ENCODE measurements at places on chromosomes 3 and 15.
A peak's percentile ranks its signal among the peaks of the same experiment; 100 is the strongest.

DNA sequence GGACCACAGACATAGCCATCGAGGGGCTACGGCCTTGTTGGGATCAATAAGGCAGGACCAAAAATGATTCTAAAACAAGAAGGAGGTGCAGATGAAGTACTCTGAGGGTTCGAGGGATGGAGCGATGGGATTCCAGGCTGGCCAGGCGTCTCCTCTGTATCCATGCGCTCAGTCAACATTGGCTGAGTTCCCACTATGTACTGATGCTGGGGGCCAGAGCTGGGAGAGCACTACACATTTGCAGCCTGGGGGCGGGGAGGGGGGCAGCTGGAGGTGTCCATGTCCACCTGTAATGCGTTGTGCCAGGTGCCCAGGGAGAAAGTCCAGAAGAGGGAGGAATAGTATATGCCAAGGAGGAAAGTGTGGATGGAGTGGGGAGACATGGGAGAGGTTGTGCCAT lies 81.5 kb downstream of the AAGAB start:
- DNase-seq: no peak

DNA sequence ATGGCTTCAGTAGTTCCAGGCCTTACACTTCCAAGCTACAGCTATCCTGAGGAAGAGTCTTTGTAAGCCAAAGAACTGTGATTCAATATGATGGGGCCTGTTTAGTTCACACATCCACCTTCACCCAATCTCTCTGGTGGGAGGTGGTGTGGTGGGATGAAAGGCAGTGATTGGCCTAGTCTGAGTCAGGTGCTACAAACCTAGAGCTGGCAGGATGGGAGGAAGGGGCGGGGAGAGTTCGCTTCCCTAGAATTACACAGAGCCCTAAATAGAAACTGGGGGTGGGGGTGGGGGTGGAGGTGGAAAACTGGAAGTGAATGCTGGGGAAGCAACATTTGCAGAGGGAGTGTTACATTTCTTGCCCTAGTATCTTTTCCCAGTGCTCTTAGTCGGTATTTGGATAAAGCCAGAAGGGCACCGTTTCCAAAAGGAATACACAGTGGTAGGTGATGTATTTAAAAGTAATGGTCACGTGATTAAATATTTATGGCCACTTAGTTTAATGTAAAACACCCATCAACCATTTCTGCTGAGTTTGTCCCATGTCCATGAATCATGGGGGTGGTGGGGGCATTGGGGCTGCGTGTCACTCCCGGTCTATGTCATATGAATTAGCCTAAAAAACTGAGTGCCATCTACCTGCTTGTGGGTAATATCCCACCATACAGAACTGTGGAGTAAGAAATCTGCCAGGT lies 247.6 kb upstream of the PROK2 start:
- DNase-seq: no peak

DNA sequence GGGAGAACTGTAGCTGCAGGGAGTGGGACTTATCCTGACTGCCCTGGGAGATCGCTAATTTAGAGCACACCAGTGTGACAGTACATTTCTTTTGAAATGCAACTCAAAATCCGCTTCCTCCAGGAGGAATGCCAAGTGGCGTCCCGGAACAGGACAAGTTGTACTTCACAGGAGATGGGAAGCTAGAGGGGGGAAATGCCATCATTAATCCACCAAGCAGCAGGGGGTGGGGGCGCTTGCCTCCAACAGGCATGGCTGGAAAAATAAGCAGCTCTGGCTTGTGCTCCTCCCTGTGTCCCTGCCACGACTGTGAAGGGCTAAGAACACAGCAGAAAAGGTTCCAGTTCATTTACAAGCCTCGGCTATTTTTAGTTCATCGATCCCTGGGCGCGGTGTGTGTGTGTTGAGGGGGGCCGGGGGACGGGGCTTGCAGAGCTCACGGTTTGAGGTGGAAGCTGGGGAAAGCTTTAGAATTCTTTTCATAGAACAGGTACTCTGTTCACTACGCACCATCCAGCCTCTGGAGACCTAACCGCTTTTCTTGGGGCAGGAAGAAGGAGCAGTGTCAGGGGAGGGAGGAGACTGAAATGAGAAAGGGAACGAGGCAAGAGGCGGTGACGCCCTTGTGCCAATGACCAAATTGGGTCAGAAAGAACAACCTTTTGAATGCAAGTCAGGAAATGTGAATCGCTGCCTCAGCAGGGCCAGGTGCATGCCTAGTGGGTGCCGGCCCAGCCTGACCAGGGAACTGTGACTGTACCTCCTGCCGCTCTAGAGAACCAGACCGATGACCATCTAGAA lies 51.8 kb upstream of the DGKG start:
- DNase-seq: peak; percentile 24

DNA sequence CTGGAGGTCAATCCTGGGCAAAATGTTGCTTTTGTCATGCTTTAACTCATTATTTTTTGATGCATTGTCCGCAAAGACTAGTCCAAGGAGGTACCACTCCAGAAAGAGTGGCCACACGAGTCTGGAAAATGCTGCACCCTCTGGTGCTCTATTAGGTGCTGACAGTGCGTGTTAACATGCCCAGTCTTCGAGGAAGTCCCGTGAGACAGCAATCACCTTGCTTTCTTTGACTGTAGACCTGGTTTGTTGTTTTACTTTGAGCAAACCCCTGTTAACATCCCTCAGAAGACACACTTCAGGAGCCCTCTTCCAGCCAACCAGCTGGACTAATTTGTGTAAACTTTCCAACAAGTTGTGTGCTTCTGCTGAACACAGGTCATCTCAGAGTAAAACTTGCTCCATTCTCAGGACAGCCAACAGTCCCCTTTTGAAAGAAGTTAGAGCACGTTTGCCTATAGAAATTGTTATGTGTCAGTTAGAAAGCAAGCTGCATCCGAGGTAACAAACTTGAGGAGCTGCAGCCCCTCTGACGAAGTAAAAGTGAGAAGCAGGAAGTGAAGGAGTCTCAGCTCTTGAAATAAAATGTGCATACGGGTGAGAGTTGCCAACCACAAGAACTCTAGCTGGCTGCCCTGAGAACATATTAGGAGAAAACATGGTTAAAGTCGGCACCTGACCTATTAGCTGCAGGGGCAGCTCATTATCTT lies 205.0 kb downstream of the LPP start:
- DNase-seq: no peak

DNA sequence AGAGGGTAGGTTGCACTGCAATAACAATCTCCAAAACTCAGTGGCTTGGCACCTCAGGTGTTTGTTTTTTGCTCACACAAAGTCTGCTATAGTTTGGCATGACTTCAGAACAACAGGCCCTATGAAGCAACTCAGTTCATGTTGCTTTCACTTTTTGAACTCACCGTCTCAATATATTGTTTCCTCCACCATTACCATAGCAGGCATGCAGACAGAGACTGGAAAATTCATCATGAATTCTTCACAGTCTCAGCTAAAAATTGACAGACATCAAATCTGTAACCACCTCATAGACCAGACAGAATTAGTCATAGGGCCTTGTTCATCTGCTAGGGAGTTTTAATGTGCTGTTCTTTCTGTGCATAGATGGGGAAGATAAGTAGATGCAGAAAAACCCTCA lies 161.4 kb upstream of the POU1F1 start:
- no peak for DNase-seq
